Fibroblast of skin of left quadriceps (primary cell): ENCODE measurements at places on chromosomes 5 and 9.

DNA sequence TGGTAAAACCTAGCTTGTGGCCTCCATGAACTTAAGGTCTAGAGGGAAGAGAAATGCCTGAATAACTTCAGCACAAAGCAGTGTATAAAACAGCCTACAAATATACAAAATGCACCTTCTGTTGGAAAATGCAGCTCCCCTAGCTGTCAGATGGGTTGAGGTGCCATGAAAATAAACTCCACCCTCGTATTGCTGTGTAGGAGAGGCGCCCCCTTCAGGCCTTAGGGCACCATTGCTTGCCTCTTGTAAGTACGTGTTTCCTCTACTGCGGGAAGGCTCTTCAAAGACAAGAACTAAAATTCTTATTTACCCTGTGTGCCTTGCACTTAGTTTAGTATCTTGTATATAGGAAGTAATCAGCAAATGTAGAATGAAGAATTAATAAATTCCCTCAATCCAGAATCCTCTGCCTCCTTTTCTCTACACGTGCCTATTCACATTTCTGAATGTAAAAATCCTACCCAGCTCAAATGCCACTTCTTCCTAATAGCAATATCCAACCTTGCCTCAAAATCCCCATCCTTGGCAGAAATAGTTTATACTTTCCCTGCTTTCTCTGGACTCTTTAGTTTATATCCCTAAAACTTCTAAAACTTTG is 393.7 kb upstream of the PDE4D start:
- DNase-seq = peak; percentile 26

- no peak for DNase-seq
Measured at GRCh38 chr5:124976086-124976485, 229.6 kb upstream of the ZNF608 start.

- DNase-seq = no peak
Measured at GRCh38 chr9:129898185-129898584, 62.9 kb downstream of the USP20 start.

DNA sequence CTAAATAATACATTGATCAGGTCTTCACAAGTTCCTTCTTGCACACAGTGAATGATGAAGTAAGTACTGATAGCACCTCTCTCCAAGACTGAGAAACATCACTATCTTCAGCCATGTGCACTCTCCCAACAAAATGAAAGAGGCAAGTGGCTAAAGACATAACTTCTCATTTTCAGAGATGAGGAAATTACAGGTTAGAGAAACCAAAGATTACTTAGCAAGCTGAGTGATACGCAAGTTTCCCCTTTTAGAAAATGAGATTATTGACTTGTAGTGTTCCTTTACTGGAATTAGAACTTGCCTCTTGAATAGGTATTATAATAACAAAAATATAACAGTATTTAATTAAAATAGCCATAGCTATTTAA is 21.6 kb downstream of the CEMIP2 start:
- no peak for DNase-seq

- no peak for DNase-seq
Measured at GRCh38 chr9:69500896-69501295, 171.3 kb downstream of the APBA1 start.

DNA sequence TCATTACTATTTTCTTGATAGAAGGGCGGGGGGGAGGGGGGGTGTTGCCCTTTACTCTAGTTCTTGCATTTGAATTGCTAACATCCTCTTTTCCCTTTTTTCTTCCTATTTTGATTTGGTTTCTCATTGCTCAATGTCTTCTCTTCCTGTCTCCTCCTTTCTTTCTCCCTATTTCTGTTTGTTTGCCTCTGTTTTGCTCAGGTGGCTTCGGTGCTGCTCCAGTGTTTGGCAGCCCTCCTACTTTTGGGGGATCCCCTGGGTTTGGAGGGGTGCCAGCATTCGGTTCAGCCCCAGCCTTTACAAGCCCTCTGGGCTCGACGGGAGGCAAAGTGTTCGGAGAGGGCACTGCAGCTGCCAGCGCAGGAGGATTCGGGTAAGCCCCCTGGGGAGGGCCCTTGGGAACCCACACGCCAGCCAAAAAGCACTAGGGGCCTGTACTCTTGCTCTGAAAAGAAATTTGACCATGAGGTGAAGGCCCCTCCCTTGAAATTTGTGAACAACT is 48.3 kb downstream of the FAM78A start:
- no peak for DNase-seq
